ENCODE measurements at places on chromosomes 4 and X.
A peak's percentile ranks its signal among the peaks of the same experiment; 100 is the strongest.

DNA sequence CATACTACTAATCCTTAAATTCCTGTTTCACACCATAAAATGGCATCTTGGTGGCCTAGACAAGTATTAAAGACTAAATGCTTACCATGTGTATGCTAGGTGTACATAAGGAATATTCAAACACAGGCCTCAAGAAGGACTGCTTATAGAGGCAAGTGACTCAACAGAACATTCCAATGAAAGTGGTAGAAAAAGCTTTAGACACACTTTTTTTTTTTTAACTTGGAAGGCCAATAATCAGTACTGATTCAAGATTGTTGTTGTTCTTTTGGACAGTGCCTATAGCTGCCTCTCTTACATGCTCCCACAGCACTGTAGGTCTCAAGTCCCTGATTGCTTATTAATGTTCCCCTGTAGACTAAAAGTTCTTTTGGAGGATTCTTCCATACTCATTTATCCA, 77.6 kb downstream of the FBXL5 start:
- no peak for DNase-seq

- no peak for DNase-seq
Observed at GRCh38 chrX:154409222-154409871, at the start of gene DNASE1L1. Gene DNASE1L1, minus strand, starts transcription at chrX:154409254. Its CDS starts 3,686 bp downstream, at chrX:154405568.

- DNase-seq: no peak
Observed at GRCh38 chr4:38994135-38994534, 38.1 kb downstream of the TMEM156 start.

GRCh38 chrX:22320236-22320873, 47.6 kb downstream of the CBLL2 start:
- no peak for DNase-seq

GRCh38 chr4:6017030-6017429, 1.2 kb downstream of the C4orf50 start:
- DNase-seq: no peak

DNA sequence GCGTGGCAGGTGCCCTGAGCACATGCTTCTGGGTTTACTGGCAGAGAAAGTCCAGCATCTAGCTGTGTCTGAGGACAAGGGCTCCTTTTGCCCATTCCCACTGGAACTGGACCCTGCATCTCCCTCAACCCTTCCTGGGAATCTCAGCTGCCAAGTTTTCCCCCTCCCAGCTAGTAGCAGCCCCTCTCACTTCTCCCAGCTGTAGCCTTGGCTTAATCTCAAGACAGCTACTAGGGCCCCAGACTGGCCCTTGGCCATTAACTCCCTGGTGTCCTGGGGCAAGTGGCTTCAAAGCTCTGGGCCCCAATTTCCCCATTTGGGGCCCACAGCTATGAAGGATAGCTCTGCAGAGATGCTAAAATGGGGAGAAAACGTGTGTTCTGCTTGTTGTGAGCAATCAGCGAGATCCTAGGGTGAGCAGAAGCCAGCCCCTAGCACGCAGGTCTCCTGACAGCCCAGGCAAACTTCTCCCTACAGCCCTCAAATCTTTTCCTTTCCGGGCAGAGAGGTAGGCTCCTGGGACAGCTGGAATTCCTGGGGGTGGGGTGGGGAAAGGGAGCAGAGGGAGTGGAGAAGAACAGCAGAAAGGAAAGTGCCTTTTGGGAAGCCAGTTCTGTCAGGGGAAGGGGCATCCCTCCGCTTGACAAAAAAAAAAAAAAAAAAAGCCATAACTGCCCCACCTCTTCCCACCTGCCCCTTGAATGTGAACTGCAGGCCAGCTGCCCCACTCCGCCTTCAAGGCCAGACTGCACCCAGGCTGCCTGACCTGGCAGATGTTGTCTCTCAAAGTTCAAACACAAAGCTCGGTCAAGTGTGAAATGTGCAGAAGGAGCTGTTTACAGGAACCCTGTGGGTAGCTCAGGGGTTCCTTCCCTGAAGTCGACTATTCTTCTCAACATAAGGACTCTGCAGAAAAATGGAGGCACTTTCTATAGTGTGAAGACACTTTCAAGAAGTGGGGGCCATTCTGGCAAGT, 16.6 kb downstream of the FGD1 start:
- peak; percentile 54 for DNase-seq

GRCh38 chr4:57093845-57094831, 16.0 kb downstream of the IGFBP7 start:
- DNase-seq: no peak

GRCh38 chrX:82541822-82542221, 966.3 kb upstream of the POU3F4 start:
- DNase-seq: no peak

GRCh38 chrX:17161991-17162390, 213.0 kb upstream of the NHS start:
- no peak for DNase-seq

DNA sequence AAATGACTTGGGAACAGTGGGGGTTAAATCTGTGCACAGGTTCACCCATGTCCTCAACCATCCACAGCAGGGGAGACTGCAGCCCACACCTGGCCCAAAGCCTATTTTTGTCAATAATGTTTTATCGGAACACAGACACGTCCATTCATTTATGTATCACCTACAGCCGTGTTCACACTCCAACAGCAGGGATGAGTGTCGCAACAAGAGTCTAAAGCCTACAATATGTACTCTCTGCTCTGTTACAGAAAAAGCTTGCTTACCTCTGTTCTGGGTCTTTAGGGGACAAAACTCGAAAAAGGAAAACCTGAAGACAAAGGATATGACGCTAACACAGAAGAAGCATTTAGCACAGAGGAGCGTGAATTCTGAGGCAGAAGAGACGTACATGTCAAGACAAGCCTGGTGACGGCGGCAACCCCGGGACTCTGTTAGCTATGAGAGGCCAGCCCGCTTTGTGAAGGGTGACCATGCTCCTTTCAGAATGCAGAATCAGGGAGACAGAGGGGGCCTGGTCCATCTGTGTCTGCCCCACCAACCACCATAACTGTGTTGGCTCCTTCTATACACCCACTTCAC, 45.5 kb downstream of the AFAP1 start:
- DNase-seq: no peak

- no peak for DNase-seq
Observed at GRCh38 chrX:47585273-47585672, 3.0 kb downstream of the TIMP1 start.

DNA sequence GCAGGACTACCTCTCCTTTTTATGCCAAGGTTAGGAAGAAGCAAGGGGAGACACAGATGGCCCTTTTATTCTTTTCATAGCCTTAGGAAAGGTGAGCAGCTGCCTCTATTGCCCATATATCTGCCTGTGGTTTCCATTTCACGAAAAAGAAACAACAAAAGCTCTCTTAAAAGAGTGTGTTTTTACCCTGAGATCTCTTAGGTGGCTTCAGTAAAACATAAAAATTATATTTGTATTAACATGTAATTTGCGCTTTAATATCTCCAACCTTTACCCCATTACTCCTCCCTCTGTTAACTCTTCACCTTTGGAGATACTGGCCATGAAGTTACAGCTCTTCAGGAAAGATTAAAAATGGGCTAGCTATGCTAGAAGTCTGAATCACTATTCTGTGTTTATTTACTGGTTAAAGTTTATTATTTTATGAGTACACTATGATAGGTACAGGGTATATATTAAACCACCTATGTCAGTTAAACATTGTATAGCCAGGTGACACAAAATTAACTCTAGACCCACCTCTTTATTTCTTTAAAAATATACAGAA, 15.0 kb upstream of the SULT1B1 start:
- DNase-seq: no peak

- no peak for DNase-seq
Observed at GRCh38 chrX:66030505-66031317, 9.2 kb downstream of the VSIG4 start.

- DNase-seq: no peak
Observed at GRCh38 chr4:17523662-17524061, 8.7 kb downstream of the CLRN2 start.

DNA sequence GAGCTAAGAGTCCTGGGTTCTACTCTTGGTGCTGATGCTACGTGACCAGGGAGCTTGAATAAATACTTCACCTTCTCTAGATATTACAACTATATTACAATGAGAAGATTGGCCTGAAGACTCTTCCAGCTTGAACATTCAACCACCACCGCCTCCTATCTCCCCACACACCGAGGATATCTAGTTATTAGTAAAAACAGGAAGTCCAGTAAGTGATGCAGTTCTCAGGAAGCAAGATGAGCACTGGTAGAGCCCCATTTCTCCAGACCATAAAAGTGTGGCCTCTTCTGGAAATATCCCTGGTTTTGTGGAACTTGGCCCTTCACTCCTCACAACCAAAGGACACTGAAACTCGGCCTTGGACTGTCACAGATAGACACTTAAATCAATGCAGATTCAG, 18.5 kb downstream of the PJA1 start:
- DNase-seq: no peak

DNA sequence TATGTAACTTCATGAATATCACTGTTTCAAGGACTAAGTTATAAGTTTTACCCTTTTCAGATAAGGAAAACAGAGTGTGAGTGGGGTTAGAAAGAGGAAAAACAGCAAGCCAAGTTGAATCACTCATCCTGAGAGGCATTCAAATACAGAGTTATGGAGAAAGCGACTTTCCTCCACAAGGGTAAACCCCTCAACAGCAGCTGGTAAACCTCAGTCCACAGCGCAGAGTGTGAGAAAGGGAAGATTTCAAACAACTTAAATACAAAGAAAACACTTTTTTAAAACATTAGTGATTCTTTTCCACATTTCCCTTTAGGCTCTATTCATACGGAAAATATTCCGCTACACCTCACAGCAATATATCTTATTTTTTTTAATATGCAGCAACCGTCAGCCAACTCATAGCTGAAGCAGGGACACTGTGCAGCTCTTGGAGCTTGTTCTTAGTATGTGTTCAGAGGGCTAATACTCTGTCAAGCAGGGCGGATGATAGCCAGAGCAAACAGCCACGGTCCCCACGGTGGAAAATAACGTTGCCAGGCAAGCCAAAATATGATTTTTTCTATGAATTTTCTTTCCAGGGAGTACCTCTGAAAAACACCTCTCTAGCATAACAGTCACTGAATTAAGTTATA, 488.9 kb upstream of the FAT1 start:
- no peak for DNase-seq

- DNase-seq: no peak
Observed at GRCh38 chr4:27081675-27082586, 221.3 kb downstream of the STIM2 start.

DNA sequence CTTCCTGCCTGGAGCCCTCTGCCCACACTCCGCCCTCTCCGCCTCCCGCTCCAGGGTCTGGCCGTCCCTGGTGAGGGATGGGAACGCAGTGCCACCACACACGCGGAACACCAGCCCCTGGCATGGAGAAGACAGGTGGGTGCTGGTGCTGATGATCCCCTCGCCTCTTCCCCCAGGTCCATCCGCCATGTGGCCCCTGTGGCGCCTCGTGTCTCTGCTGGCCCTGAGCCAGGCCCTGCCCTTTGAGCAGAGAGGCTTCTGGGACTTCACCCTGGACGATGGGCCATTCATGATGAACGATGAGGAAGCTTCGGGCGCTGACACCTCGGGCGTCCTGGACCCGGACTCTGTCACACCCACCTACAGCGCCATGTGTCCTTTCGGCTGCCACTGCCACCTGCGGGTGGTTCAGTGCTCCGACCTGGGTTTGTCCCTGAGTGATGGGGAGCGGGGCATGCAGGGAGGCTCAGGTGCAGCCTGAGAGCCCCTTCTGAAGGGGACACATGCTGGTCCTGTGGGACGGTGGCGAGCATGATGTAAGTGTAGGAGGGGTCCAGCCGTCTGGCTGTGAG, 9.8 kb downstream of the BGN start:
- no peak for DNase-seq

DNA sequence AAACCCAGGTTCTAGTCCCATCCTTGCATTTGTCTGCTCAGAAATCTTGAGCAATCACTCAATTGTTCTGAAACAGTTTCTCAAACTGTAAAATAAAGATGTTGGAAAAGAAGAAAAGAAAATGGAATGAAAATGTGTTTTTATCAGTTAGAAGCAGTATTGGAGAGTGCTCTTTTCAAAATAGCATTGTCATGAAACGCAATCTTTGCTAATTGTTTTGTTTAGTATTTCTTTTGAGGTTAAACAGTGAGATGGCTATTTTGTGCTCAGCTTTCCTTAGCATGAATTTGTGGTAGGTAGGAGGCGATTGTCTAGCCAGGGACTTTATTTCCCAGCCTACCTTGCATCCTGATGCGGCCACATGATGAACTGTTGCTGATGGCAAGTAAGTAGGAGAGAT, 10.6 kb upstream of the HPF1 start:
- no peak for DNase-seq

DNA sequence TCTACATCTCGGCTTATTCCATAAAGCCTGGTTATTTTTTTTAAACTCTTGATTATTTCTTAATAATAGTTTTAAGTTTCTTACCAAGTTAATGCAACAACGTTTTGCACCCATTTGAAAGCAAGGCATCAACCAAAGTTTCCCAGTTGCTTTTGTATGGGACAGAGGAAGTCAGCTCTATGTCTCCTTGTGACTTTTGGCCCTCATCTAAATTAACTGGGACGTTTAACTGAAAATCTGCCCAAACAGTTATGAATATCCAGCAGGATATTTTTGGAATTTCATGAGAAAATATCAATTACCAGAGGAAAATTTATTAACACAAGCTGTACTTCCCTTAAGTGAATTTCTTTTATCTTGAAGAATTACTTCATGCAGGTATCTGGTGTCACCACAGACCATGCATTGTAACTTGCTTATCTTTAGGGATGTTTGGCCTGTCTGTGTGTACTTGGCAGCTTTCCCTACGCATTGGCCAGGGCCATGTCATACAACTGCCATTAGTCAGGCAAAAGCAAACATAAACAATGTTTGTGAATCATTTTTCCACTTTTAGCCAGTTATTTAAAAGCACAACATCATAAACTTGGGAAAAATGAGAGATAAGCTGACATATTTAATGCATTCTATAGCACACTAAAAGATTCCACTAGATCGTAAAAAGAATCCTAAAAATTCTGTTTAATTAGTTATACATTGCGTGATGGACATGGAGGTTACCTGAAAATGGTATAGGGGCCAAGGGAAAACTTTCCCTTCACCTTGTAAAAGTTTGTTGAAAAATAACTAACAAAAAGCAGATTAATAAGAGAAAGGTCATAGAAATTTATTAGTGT, 101.4 kb upstream of the PDE5A start:
- DNase-seq: no peak

DNA sequence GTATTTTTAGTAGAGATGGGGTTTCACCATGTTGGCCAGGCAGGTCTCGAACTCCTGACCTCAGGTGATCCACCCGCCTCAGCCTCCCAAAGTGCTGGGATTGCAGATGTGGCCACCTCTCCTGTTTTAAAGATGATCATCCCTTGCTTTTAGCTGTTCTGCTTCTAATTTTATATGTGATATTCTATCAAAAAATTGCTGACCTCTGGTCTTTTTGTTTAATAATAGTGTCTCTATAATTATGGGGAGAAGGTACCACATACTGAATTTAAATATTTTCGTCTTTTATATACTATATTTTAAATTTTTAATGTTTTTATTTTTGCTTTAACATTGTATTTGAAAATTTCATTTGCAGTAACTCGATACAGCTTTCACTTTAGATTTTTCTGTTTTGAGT, 15.6 kb downstream of the USP9X start:
- DNase-seq: no peak

DNA sequence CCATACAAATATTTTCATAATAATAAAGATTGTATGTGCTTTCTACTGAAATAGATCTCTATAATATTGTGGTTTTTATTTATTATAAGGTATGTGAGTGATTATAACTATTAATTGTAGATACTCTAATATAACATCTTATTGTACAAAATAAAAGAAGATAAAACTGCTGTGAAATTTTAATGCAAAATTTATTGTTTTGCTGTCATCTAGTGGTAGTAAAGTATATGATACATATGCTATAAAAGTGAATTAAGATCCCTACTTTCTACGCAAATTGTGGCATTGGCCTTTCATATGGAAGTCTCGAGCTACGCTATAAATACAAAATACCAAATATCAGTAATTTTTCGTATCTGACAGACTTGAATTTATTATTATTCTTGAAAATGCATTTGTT, 19.3 kb downstream of the YIPF7 start:
- no peak for DNase-seq
